ENCODE measurements at places on chromosomes 11 and 22.

DNA sequence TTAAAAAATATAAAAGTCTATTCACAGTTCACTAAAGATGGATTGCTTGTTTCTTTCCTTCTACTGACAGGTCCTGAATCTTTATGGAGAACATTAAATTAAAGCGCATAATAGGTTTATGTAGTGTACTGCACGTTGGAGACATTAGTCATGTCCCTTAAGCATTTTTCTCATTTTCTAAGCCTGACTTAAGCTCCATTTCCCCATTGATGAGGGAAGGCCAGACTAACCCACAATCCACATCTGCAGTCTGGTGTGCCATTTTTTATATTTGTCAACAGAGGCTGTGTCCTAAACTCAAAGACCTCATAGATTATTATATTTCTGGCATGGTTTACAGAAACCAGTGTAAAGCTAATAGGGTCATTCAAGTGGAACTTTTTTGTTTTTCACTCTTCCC, 39.9 kb downstream of the CADM1 start:
- DNase-seq, result no peak

- no peak for DNase-seq
These were observed 94.0 kb downstream of the BRD1 start for GRCh38 chr22:49733631-49734030.

GRCh38 chr11:1194231-1194976, 28.5 kb upstream of the MUC5B start:
- no peak for DNase-seq

GRCh38 chr11:3949125-3949524, 93.7 kb downstream of the STIM1 start:
- DNase-seq, result no peak

DNA sequence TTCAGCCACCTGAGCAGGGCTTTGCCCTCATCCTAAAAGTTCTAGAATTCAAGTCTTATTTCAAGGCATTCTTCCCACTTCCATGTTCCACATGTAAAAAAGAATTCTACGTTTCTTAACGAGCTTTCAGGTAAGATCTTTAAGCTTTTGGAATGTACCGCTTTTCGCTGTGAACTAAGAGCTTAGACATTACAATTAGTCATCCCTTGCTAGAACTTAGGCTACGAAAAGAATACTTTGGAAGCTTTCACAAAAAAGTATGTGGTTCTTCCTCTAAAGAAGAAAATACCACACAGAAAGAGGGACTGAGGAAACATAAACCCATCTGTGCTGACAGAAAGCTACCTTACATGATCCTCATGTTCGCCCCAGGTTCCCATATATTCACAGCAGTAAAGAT, 1.9 kb downstream of the NUMA1 start:
- no peak for DNase-seq

DNA sequence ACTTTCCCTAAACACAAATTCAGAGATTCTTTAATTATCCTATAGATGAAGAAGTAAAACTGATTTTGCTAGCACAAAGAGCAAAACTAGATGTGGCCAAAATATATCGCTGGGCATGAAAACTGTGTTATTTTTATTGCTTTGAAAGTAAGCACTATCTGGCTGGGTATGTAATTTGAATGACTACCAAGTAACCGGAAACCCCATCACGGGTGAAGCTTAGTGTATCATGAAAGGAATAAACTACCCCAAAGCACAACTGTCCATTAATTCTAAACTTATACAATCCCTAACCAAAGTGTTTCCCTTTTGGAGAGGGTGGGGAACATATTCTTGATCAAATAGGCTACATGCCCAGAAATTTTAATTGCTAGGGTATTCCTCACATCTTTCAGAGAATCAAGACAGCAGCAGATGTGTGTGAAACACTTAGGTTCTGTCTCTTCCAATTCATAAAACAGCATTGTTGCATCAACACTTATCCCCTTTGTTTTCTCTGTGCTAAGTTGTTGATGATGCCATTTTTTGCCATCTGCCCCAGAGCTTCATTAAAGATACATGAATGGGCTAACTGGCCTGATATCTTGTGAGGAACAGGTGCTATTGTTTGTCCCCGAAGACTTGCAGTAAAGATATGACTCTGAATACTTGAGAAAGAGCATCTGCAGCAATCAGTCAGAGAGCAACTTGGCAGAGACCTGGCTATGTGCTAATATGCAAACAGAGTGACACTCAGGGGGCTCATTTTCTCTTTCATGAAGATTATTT, 238.2 kb downstream of the SOX6 start:
- DNase-seq, result no peak

DNA sequence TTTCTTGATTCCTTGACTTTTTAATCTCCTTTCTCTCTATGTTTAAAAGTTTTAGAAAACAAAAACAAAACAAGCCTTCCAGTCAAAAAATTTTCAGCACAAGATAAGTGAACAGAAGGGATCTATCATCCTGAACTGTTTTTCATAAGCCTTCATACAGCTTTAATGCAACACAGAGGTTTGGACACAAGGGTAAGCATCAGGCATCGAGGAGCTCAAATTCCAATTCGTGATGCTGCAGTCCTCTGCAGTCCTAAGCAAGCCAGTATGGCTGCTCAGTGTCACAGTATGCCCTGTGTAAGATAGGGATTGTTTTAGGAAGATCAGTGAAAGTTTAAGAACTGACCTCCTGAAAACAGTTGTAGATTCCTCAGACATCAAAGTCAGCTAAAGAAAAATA, 740.9 kb downstream of the NTM start:
- DNase-seq, result no peak

DNA sequence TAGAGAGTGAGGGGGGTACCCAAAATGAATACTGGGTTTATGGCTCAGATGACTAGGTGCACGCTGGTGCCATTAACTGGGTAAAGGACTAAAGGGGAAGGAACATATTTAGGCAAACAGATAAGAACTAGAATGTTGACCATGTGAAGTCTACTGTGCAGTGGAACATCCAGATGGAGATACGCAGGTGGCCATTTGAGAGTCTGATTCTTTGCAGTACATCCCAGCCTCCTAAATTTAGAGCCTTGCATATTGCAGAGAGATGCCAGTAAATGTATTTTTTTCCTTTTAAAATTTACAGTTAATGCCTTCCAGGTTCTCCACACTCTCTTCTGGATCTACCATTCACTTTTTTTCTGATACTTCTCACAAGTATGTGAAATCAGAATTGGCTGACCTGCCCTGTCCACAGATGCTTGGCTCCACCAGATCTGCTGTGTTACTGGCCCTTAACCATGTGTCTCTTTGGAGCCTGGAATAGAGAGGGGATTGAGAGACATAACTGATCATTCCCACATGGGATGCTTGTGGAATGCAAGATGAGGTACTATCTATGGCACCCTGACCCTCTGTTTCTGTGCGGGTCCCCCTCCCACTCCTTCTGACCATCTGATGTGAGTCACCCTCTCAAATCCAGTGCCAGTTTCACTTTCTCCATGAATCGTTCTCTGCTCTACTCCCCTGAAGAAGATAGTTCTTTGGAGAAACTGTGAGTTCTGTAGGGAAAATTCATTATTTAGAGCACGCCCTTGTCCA, 77.0 kb upstream of the NCAM1 start:
- DNase-seq, result no peak

- no peak for DNase-seq
These were observed 99.3 kb downstream of the CEP164 start for GRCh38 chr11:117426941-117427340.

DNA sequence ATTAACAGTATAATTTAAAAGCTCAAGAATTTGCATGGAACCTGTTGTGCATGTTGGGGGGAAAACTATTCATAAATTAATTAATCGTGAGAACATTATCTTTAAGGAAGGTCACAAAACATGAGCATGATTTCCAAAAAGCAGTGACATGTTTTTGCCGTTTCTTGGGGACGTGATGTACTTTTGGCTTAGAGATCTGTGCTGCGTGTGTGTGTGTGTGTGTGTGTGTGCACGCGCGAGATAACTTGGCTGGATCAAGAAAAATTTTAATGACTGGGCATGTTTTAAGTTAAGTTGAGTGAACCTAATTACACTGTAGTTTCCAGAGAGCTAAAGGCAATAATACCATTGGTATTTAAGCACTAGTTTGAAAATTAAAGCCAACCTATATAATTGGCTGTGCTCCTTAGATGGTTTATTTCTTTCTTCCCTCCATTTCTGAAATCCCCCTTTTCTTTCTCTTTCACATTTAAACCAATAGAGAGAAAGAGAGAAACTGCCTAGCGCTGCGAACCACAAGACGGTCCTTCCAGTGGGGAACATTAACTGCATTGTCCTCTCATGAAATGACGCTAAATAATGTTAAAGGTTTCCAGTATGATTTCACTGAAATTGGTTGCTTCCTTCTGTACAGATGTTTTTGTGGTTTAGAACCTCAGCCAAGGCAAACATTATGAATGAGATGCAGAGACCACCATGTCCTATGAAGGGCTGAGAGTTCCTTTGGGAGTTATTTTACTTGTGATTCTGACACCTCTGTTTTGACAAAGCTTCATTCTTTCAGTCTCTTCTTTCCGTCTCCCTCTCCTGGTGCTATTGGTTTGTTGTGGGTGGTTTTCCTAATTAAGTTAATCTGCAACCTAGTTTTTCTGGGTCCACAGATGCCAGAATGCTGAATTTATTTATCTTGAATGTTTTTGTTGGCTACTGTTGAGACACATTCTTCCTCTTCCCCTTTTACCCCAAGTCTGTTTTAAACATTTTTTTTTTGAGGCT, 51.7 kb downstream of the ZBTB16 start:
- DNase-seq, result no peak

DNA sequence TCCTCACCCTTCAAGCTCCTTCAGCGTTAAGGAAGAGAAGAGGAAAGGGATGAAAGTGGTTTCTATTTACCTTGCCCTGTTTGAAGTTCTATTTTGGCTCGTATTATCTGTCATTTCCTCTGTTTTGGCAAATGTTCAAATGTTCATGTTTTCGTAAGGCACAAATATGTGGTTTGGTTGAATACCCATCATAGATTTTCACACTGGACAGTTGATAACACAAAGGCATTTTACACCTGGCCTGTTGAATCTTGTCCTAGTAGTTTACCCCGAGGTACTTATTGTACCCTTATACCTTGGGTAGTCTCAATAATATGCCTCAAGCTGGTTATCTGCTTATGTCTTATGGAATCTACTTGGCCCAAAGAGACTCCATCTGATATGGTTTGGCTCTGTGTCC, 706.9 kb downstream of the METTL15 start:
- DNase-seq, result no peak

GRCh38 chr11:115155320-115155719, 348.9 kb downstream of the CADM1 start:
- no peak for DNase-seq

DNA sequence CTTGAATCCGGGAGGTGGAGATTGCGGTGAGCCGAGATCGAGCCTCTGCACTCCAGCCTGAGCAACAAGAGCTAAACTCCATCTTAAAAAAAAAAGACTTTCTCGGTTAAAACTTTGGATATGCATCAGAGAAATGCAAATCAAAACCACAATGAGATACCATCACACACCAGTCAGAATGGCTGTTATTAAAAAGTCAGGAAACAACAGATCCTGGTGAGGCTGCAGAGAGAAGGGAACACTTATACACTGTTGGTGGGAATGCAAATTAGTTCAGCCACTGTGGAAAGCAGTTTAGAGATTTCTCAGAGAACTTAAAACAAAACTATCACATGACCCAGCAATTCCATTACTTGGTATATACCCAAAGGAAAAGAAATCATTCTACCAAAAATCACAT, 619.4 kb upstream of the KIRREL3 start:
- no peak for DNase-seq

GRCh38 chr22:42697542-42698013, 23.1 kb downstream of the A4GALT start:
- DNase-seq, result no peak

DNA sequence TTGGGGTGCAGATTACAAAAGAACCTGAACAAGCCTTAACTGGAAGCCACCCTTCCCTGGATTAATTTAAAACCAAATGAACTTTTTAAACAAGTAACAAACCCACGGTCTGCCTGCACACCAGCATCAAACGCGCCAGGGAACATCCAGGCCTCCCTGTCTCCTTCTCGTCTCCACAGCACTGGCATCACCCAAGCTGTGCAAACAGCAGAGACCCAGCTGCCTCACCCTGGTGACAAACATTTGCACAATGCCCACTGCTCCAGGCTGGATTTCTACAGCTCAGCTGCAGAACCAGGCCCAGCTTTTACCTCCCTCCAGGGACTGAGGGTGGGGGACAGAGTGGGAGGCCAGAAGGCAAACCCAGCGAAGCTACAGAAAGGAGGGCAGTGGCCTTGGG, 7.0 kb downstream of the RPL3 start:
- no peak for DNase-seq

- DNase-seq, result no peak
These were observed 355.0 kb upstream of the CTSC start for GRCh38 chr11:88692306-88693086.

DNA sequence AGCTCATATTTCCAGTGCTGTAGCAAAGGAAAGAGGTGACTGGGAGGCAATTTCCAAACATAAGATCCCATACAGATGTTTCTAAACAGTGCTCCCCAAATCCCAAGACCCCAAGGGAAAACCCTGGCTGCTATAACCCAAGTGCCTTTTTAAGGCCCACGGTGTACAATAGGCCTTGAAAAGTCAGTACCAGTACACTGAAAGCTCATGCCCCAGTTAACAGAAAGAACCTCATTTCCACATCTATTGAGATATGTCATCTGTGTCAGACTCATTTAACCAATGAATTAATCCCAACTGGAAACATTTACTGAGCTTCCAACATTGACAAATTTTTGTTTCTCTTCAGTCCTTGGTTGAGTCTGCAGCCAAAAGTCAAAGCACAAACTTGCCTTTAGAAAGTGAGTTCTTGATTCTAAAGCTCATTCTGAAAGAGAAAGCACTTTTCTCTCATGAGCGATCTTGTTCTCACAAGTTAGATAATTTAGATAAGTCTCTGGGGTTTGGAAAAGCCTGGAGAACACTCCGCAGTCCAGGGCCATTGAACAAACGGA, 239.8 kb upstream of the ARHGAP20 start:
- DNase-seq, result no peak

DNA sequence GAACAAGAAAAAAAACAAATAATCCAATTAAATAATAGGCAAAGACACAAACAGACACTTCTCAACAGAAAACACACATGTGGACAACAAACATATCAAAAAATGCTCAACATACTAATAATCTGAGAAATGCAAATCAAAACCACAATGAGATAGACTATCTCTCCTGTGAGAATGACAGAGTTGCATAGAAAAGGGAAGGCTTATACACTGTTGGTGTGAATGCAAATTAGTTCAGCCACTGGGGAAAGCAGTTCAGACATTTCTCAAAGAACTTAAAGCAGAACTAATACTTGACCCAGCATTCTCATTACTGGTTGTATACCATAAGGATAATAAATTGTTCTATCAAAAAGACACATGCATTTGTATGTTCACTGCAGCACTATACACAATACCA, 637.8 kb upstream of the LUZP2 start:
- DNase-seq, result no peak

Measured in activated CD4-positive, CD25-positive, alpha-beta regulatory T cell (primary cell).